GM12892 (cell line): ENCODE measurements at places on chromosomes 13 and 19.

DNA sequence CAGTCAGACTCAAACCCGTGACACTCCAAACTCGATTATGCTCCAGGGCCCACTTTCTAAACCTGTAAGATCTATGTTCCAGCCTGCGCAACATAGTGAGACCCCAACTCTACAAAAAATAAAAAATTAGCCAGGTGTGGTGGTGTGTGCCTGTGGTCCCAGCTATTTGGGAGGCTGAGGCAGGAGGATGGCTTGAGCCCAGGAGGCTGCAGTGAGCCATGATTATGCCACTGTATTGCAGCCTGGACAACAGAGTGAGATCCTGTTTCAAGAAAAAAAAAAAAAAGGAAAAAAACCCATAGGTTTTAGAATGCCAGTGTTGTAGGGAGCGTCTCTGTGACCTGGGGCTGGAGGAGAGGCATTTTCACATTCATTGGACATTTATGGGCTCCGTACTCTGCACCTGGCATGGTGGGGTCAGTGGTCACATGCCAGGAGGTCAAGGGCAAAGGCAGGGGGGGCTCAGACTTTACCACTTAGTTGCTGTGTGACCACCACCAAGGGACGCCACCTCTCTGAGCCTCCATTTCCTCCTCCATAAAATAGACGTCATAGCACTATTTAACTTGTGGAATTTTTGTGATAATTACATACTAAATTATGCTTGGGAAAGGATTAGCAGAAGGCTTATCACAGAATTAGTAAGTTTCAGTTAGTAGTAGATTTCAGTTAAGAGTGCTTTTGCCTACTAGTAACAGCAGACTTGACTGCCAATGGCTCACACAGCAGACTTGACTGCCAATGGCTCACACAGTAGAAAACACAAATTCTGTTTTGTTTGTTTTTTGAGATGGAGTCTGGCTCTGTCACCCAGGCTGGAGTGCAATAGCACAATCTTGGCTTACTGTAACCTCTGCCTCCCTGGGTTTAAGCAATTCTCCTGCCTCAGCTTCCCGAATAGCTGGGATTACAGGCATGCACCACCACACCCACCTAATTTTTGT, 5.9 kb downstream of the SELENOV start:
- no peak for DNase-seq

GRCh38 chr13:40780822-40781401, 8.5 kb upstream of the SLC25A15 start:
- no peak for DNase-seq

DNA sequence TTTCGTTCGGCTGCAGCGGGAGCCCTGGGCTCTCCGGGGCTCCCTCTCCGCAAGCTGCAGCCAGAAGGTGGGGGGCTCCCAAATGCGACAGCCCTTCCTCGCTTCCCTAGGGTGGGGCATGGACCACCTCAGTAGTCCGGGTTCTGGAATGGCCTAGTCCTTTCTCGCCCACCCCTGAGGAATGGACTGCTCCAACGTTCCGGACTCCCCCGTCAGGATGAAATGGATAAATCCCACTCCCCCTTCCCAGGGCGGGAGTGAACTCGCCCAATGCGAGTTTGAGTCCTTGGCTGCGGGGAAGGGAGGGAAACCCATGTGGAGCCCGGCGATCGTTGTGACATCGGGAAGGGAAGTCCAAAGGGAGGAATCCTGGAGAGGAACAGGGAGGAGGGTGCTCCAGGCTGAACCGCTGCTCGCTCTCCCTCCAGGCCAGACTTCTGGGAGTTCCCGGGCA, 5.5 kb downstream of the HRC start:
- no peak for DNase-seq

DNA sequence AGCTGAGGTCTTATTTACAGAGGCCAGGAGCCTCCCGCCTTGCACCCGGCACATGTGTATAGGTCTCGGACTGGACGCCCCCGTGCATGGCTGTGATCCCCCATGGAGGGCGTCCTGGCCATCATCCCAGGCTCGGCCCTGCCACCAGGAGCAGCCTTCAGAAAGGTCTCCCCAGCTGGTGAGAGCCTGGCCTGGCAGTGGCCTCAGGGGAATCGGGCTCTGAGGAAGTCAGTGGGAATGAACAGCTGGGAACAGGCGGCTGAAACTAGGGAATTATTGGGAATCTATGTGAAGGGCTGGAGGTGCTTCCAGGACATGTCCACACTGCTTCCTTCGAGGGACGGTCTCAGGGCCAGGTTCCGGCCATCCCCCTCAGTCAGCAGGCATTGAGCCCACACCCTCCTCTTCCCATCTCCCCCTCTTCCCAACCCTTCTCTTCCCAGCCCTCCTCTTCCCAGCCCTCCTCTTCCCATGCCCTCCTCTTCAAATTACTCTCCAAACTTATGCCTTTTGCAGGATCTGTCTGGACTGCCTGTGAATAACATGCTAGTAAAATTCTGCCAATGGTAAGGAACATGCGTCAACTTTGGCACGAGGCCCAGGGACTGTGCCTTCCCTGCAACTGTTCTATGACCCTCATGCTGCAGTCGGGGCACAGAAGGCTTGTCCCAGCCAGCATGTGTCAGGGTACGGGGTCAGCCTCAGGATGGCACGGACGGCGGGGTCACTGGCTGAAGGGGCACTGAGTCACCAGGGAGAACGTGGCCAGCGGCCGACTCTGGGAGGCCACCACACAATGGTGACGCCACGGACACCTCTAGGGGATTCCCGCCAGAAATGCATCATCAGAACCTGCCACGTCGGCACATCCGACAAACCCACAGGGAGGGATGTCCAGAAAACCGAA, 24.2 kb upstream of the C13orf46 start:
- no peak for DNase-seq

GRCh38 chr13:27168086-27168485, 3.5 kb downstream of the USP12 start:
- DNase-seq = no peak

DNA sequence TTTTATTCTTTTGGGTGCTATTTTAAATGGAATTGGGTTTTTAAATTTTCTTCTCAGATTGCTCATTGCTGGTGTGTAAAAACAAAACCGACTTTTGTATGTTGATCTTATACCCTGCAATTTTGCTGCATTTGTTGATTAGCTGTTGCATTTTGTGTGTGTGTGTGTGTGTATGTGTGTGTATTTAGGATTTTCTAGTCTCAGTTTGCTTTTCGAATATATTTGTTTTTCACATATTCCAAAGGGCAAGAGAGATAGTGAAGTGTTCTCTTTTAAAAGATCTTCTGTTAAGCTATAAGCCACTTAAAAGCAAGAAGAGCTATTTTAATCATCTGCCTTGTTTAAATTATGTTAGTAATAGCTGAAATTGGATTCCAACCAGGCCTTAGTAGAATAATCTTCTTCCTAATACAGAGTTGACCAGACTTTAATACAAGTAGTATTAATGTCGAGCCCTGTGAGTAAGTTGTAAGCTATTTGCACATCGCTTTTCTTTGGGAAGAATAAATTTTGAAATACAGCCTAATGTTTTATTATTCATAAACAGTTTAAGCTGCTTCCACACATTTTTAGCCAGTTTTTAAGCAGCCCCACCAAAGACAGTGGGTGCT, 57.4 kb downstream of the TM9SF2 start:
- DNase-seq = no peak

- DNase-seq = no peak
Measured at GRCh38 chr13:90995001-90995400, 352.5 kb upstream of the MIR17HG start.

GRCh38 chr19:55253842-55254624, 4.8 kb downstream of the PPP6R1 start:
- peak; percentile 69 for DNase-seq

DNA sequence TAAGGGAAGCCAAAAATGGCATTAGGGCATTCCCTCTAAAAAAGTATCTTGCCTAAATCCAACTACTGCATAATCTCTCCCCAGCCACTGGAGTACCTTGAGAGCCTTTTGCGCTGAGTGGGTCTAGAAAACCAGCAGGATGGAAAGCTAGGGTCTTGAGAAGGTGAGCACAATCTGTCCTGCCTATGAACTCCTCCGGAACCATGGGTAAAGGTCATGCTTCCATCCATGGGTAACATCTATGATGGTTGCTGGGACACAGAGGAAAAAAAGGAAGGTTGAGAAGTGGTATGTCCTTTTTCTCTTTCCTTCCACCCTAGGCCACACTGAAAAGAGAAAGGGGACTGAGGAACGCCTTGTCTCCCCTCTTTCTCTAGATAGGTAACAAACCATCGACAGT, 52.4 kb downstream of the ZNF676 start:
- no peak for DNase-seq

- DNase-seq = no peak
Measured at GRCh38 chr13:90068658-90069057, 1278.8 kb upstream of the MIR17HG start.

GRCh38 chr13:42985312-42986175, 6.5 kb downstream of the EPSTI1 start:
- DNase-seq = no peak

DNA sequence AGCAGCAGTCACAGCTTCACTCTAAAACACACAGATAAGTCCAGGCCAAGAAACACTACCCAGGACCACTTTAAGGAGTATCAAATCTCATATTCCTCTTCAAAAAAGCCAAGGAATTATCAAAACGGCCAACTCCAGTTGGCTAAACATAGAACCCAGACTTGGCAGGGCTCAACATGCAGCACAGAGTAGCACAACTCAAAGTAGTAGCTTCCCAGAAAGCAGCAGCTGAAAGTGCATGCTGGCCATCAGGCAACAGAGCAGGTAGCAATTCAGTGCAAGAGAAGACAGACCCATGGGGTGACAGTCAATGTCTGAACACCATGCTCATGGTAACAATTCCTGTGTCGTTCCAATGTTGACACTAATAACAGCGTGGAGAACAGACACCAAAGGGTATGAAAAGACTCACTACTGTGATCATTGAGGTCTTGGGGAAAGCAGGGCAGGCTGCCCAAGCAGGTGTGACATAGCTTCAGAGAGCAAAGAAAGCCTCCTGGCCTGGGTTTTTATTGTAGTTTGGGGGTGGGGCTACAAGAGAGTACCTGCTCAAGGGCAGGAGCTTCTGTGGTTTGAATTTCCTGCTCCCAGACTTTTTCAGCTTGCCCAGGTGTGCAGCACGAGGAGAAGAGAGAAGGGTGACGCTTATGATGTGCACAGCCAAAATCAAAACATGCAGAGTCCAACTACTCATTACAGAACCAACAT, 6.2 kb downstream of the ZNF709 start:
- DNase-seq = no peak

DNA sequence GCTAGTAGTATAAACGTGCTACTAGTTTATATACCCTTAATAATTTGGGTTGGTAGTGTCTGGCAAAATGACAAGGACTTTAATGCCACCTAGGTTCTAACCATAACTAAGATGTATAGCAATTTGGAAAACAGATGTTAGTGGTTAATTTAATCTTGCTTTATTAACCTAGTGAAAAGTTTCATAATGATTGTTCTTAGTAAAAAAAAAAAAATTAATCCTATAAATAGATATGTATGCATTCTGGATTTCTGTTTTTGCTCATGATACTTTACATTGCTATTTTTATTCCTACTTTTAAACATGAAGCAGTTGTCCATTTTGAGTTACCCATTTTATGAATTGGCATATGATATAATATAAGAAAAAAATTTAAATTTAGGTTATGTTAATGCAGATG, 36.3 kb downstream of the DGKH start:
- no peak for DNase-seq

DNA sequence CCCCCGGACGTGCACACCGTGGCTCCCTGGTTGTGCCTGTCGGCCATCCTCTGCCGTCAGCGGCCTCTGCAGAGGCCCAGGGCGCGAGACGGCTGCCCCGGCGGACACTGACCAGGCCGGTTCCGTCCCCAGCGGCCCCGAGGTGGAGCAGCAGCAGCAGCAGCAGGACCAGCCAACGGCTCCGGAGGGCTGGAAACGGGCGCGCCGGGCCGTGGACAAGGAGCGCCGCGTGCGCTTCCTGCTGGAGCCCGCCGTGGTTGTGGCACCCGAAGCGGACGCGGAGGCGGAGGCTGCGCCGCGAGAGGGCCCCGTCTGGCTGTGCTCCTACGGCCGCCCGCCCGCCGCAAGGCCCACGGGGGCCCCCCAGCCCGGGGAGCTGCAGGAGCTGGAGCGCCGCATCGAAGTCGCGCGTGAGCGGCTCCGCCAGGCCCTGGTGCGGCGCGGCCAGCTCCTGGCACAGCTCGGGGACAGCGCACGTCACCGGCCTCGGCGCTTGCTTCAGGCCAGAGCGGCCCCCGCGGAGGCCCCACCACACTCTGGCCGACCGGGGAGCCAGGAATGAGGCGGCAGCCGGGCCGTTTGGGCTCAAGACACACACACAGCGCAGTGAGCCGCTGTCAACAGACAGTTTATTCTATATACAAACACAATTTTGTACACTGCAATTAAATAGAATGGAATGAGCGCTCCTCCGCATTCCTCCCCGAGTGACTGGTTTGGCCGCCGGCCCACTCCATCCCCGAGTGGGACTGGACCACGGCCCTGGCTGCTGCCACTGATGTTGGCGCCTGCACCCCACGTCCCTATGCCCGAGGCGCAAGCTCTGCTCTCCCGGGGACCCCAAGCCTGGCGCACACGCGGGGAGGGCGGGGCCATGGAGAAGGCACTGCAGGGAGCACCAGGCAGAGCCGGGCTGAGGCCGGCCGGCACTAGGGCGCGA, 9.1 kb downstream of the GRIN3B start:
- no peak for DNase-seq

DNA sequence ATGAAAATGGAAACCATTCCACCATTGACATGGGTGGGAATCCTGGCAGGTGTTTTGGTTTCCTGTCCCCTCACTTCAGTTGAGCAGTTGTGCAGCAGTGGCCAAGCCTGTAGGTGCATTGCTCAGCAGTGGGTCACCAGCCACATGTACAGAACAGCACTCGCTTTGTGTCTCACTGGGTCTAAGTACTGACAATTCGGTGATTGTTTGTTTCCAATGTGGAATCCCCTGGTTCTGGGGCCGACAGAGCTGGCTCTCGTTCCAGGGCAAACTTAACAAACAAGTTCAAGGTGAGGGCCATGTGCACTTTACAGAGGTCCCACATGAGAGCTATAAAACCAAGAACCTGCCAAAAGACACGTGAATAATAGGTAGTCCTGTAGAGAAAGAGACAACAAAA, 54.1 kb upstream of the SPATA13 start:
- DNase-seq = no peak

DNA sequence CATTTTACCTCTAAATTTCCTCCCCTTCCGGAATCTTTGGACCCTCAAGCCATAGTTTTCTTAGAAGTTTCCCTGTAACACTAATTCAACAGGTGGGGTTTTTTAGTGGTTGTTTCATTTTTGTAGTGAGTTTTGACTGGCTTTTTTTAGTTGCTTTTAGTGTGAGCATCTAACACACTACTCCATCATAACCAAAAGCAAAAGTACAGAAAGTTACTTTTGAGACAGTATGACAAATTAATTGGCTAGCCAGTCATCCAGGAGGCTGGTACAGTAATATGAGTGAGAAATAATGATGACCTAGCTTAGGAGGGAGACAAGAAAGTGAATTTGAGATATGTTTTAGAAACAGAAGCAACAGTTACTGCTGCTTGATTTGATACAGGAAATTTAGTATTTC, 71.5 kb downstream of the DNAJC15 start:
- no peak for DNase-seq

DNA sequence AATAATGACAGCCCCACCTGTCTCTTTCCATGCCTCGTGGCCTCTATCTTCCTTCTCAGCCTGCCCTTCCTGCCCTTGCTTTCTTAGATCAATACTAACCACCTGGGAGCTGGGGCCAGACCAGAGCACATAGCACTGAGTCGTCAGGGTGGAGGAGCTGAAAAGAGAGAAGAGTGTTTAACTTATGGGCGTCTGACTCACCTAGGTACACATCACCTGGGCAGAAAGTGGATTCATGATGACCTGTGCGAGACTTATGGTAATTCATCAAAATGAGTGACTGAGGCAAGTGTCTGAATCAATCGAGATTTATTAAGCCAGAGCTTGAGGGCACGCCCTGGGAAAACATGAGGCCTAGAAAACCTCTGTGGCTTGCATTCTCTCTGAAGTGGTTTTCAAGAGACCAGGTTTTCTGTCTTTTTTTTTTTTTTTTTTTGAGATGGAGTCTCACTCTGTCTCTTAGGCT, 19.2 kb downstream of the CEACAM6 start:
- no peak for DNase-seq
